ENCODE measurements at places on chromosomes 6 and 20.

- peak; percentile 73 for DNase-seq
Measured at GRCh38 chr20:40279390-40279789, 409.6 kb downstream of the MAFB start.

DNA sequence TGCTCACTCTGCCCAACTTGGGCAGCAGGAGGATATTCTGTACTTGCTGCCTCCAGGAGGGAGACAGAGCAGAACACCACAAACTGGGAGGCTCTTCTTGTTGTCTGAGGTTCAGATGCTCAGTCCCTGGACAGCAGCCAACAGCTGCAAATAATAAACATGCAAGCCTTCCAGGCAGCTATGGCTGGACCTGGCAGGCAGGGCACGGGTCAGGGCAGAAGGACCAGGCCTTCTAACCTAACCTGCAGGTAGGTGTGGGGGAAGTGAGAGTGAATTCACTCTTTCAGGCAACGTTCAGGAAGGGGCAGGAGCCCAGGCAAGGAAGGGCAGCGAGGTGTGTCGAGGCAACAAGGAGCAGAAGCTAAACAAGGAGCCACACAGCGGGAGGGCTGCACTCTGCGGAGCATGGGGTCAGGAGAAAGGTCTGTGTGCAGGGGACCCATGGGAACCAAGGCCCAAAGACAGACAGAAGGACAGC lies 31.5 kb downstream of the NINL start:
- no peak for DNase-seq

GRCh38 chr20:6715401-6715941 lies 52.0 kb upstream of the BMP2 start:
- DNase-seq, result no peak

DNA sequence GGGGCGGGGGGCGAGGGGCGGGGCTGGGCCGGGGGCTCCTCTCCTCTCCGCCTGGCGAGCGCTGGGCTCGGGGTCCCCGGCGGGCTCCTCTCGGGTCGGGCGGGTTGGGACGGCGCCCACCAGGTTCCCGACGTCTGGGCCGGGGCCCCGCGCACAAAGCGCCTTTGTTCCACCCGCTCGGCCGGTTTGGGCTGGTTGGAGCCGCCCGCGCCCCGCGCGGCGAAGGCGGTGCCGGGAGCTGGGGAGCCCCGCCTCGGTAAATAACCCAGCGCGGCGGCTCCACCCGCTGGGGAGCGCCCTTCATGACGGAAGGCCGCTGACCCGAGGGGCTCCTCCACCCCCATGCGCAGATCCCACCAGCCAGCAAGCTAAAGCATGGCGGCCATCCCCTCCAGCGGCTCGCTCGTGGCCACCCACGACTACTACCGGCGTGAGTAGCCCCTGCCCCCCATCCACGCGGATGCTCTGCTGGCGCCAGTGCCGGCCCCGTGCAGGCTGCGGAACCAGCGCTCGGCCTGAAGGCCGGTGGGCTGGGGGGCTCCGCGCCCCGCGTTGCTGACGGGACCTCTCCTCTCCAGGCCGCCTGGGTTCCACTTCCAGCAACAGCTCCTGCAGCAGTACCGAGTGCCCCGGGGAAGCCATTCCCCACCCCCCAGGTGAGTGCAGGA lies 503 bp downstream of the PPDPF start:
- DNase-seq, result no peak

DNA sequence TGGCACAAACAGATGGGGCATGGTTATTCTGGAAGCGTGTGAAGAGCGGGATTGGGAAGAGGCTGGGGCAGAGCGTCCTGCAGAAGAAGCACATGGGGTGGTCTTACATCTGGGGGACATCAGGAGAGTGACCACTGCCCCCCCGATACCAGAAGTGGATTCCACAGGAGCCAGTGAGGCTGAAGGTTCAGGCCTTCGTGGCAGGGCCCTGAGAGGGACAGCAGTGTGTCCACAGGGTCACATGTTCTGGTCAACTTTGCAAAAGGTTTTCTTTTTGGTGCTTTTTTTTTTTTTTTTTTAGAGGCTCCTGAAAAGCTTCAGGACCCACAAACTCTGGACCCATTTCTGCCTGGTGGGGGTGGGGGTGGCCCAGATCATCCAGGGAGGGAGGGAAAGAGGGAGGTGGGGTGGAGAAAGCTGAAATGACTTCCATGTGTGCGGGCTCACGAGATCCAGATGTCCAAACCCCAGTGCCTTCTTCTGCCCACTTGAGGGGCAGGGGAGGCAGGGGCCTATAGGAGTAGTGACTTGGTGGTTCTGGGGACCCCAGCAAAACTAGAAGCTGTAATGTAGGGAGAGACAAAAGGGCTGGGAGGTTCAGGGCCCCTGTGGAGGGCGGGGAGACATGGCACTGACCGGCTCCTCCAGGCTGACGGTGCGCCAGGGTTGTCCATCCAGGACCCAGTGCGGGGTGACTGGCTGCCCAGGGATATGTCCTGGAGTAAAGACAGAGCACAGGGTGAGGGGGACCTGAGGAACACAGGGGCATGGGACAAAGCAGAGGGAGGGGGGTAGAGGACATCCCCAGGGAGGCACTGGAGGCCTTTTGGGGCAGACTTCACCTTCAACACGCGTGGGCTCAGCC lies 2.7 kb downstream of the ADAM33 start:
- DNase-seq, result no peak

DNA sequence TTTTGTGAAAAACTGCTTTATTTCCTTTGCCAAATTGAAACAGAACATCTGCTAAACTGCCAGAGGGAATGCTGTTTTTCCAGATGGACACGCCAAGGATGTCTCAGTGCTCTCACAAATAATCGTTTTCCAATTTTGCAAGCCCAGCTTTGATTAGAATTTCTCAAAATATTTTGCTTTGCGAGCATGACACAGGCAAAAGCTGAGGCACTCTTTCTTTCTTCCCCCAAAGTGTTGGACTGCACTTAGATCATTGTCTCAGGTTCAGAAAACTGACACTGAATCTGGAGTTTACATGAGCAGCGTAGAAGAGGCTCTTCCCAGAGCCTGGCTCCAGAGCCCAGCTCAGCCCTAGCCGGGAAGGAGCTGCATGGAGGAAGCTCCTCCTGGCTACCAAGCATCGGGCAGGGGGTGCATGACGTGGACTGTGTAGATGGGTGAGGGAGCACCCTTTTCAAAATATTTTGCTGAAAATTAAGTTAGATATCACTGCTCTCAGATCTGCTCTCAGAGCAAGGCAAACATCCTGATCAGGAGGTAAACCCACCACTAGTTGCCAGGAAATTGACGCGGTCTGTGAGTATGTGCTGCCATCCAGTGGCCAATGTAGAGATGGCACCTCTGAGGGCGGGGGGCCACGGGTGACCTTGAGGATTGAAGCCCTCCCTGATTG lies 107.5 kb downstream of the SLC22A3 start:
- DNase-seq, result peak; percentile 20

- DNase-seq, result no peak
Measured at GRCh38 chr6:159766906-159767305, 5.1 kb downstream of the ACAT2 start.

DNA sequence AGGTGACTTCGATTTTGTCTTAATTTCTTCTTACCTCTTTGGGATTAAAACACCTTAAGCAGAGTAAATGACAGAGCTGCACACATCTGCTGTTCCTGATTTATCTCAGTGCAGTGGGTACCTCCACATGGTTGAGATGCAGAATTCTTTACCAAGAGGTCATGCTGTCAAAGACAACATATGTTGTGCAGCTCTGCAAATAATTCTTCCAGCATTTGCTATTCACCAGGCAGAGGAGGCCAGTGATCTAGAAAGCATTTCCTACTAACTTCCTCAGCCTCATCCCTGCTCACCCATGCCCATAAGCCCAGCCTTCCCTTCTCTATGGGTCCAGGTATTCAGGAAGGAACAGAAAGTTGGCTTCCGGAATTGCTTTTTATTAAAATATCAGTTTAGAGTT lies 109.3 kb downstream of the THBS2 start:
- DNase-seq, result no peak

DNA sequence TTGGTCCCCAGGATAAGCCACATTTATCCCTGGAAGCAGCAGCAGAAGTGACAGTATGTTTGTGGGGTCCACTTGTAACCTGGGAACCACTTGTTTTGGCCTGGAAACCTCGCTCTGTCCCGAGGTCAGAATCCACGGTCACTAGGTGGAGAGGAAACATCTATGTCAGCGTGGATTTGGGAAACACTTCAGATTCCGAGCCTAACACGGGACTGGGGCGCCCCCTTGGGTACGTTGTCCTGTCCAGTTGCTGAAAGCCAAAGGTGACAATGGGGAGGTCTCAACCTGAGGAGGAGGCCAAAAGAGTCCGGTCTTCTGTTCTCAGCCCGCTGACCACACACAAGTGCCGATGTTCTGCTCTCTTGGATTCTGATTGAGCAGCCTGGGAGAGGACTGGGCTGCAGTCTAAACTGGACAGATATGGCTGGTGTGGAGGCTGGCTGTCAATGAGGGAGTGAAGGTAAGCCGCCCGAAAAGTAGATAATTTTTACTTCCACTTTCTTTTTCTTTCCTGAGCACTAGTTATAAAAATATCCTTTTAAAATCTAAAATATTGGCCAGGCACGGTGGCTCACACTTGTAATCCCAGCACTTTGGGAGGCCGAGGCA lies 4.9 kb upstream of the ZFP57 start:
- no peak for DNase-seq

All from GM04503 (cell line).